ENCODE measurements at places on chromosomes 7 and 10.

GRCh38 chr7:134926396-134926795, 59.9 kb upstream of the AGBL3 start:
- no peak overlapping the region for H3K4me3 ChIP-seq
- H3K4me1 ChIP-seq = no peaks in the 10 kb centered on the region
- no peak for DNase-seq
- no peak overlapping the region for H3K27ac ChIP-seq

DNA sequence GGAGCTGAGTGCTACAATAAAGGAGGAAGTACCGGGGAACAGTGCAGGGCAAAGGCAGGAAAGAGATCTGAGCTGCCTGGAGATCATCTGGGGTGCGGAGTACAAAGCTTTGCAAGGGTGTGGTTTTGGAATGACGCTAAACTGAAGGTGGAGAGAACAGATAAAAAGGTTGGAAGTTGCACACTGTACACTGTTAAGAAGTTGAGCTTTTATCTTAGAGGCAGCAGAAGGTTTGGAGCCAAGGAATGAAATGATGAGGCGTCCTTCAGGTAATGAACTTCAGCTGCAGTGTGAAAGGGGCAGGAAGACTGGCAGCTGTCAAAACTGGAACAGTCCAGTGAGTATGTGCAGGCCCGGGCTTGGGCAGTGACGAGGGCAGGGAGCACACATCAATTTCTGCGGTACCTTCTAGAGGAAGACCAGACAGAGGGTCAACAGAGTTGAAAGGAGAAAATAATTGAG, 7.2 kb upstream of the ANKRD61 start:
- H3K27ac ChIP-seq = peak overlapping the region; percentile 9
- no peak for DNase-seq
- H3K4me1 ChIP-seq = peaks cover 20% of the 10 kb centered on the region
- no peak overlapping the region for H3K4me3 ChIP-seq
- H3K36me3 ChIP-seq = peaks cover 2% of the 10 kb centered on the region
- H3K27me3 ChIP-seq = no peaks in the 10 kb centered on the region

DNA sequence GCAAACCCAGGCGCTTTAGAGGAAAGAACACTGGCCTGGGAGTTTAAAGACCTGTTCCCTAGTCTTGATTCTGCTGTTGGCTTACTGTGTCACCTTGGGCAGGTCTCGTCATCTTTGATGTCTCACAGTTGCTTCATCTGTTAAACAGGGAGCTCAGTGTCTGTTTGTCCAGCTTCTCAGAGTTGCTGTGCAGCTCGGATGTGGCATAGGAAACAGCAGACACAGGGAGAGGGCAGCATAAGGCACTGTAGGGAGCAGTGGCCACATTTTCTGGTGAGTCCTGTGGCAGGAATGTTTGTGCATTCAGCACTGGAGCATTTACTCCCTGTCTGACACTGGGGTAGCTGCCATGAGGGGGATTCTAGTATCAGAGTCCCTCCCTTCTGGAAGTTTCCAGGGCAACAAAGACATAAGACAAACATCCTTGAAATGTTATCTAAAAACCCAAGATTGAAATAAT, 2.0 kb downstream of the REPIN1 start:
- peaks cover 17% of the 10 kb centered on the region for H3K4me1 ChIP-seq
- H3K4me3 ChIP-seq = no peak overlapping the region
- peak overlapping the region; percentile 99 for H3K27ac ChIP-seq
- DNase-seq = no peak

- H3K27me3 ChIP-seq = no peaks in the 10 kb centered on the region
- peaks cover 2% of the 10 kb centered on the region for H3K36me3 ChIP-seq
- H3K4me3 ChIP-seq = peak overlapping the region; percentile 66
- H3K27ac ChIP-seq = peak overlapping the region; percentile 73
These were observed 436.8 kb upstream of the GALNT17 start for GRCh38 chr7:70694971-70695794.

GRCh38 chr7:22444181-22444971, 55.6 kb downstream of the STEAP1B start:
- DNase-seq = no peak
- H3K4me1 ChIP-seq = peaks cover 10% of the 10 kb centered on the region
- H3K27ac ChIP-seq = peak overlapping the region; percentile 53
- no peaks in the 10 kb centered on the region for H3K36me3 ChIP-seq

DNA sequence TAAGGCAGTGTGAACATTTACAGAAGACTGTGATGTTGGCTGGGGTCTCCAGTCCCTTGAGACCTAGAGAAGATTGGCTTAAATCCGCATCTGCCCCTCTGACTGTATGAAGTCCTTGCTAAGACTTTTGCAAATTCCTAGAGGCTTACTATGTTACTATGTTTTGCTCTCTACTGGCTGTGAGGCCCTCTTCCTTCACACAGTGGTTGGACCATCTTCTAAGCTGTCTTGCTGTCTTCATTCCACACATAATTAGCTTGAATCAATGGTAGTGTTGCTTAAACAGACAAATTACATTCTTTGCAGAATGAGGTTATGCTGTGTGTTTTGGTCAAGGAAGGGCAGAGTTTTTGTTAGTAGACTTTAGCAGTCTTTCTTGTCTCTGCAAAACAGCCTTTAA, 658.0 kb downstream of the TYW1 start:
- H3K27ac ChIP-seq = no peak overlapping the region
- no peaks in the 10 kb centered on the region for H3K4me1 ChIP-seq
- no peak for DNase-seq
- H3K36me3 ChIP-seq = no peaks in the 10 kb centered on the region
- no peak overlapping the region for H3K4me3 ChIP-seq
- H3K27me3 ChIP-seq = no peaks in the 10 kb centered on the region

GRCh38 chr10:59718257-59718656, 8.6 kb upstream of the SLC16A9 start:
- no peaks in the 10 kb centered on the region for H3K27me3 ChIP-seq
- no peak for DNase-seq
- H3K4me3 ChIP-seq = no peak overlapping the region
- no peak overlapping the region for H3K27ac ChIP-seq
- no peaks in the 10 kb centered on the region for H3K4me1 ChIP-seq

GRCh38 chr7:471866-472639, 47.6 kb downstream of the PDGFA start:
- peaks cover 21% of the 10 kb centered on the region for H3K4me1 ChIP-seq
- H3K4me3 ChIP-seq = no peak overlapping the region
- DNase-seq = no peak
- no peak overlapping the region for H3K27ac ChIP-seq

- no peak overlapping the region for H3K4me3 ChIP-seq
- no peaks in the 10 kb centered on the region for H3K4me1 ChIP-seq
- no peaks in the 10 kb centered on the region for H3K27me3 ChIP-seq
These were observed 266.7 kb upstream of the KLF6 start for GRCh38 chr10:4051641-4052151.

GRCh38 chr10:8852546-8852945, 798.1 kb downstream of the GATA3 start:
- DNase-seq = no peak
- H3K4me1 ChIP-seq = no peaks in the 10 kb centered on the region
- no peak overlapping the region for H3K27ac ChIP-seq

DNA sequence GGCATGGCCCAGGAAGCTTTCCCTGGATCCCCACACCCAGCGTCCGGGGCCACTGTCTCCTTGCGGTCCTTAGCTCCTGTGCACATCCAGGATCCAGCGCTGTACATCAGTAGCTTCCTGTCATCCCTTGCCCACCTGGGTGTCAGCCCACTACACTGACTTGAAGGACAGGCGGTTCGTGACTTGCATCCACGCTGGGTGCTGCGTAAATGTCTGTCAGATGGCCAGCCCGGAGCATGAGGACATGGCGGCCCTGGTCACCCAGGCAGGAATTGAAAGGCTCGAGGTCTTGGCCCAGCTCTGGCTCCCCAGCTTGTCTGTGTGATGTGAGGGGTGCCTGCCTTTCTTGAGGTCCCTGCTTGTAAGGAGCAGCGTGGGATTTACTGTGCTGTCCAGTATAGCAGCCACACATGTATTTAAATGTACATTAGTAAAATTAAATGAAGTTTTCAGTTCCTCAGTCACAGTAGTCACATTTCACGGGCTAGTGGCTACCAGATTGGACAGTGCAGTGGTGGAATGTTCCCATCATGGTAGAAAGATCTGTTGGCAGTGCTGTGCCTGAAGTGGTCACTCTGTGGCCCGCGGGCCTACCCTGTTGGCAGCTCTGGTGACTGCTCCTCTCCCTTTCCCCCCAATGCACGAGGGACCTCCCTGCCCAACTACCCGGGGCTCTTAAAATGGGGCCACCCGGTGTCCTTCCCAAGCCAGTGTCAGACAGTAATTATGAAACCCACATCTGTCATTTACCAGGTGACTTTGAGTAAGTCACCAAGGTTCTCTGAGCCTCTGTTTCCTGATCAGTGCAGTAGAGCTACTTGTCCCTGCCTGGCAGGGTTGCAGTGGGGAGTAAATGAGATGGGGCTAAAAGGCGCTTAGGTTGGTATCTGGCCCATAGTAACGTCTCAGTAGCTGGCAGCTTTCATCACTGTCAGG, 97.8 kb upstream of the PPIF start:
- no peak for DNase-seq
- no peaks in the 10 kb centered on the region for H3K36me3 ChIP-seq
- H3K4me3 ChIP-seq = no peak overlapping the region
- H3K27me3 ChIP-seq = no peaks in the 10 kb centered on the region
- no peaks in the 10 kb centered on the region for H3K4me1 ChIP-seq
- no peak overlapping the region for H3K27ac ChIP-seq

DNA sequence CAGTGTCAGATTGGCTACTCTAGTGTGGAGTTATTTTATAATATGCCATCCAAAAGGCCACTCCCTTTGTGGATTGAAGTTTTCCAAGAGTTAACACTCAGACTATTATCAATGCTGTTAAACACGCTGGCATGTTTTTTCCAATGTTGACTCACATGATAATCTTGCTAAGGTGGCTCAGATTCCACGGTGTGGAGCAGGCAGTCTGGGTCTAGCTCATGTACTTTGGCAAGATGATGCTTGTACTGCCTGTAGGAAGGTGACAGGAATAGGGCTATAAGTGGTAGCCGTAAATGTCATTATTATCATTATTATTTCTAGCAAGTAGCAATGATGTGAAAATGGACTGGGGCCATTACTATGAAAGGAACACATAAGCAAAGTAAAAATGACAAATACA, 79.4 kb upstream of the TBX20 start:
- no peaks in the 10 kb centered on the region for H3K36me3 ChIP-seq
- H3K4me3 ChIP-seq = no peak overlapping the region
- no peak for DNase-seq
- H3K4me1 ChIP-seq = no peaks in the 10 kb centered on the region
- no peak overlapping the region for H3K27ac ChIP-seq

DNA sequence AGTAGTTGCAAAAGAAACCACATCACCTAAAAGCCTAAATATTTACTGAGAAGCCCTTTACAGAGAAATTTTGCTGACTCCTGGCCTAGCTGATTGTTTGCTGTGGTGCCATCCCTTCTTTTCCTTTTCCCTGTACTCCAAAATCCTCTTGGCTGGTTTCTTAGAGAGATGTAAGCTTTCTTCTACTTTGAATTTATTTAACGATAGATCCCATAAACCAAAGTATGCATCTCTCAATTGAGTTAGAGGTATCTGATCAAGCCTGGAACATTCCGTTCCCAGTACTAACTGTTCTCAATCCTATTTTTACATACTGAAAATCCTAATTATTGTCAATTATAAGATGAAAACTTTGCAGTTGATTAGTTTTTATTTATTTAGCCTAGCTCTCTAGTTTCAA, 6.3 kb downstream of the TMEM60 start:
- H3K27me3 ChIP-seq = no peaks in the 10 kb centered on the region
- peaks cover 13% of the 10 kb centered on the region for H3K4me1 ChIP-seq
- no peak overlapping the region for H3K4me3 ChIP-seq
- H3K27ac ChIP-seq = no peak overlapping the region
- no peaks in the 10 kb centered on the region for H3K36me3 ChIP-seq

GRCh38 chr7:99096124-99096887, 47.6 kb downstream of the SMURF1 start:
- no peaks in the 10 kb centered on the region for H3K36me3 ChIP-seq
- H3K4me3 ChIP-seq = no peak overlapping the region
- peak overlapping the region; percentile 79 for H3K27ac ChIP-seq
- peaks cover 32% of the 10 kb centered on the region for H3K4me1 ChIP-seq
- DNase-seq = no peak

DNA sequence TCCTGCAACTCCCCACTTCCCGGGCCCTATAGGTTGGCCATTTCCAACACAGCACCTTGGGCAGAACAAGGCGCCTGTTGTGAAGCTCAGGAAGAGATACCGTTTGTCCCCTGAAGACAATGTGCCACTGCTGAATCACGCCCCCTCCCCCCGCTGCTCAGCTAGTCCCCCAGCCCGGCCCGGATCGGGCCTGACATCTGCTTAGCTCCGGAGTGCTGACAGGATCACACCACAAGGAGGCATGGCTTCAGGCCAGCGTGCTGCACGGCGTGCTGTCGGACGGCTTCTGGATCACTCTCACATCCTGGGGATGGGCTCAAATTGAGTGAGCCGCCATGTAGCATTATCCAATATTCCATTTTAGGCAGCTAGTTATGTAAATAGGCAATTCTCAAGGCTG, 62.1 kb upstream of the EFCAB10 start:
- peaks cover 1% of the 10 kb centered on the region for H3K4me1 ChIP-seq
- H3K4me3 ChIP-seq = no peak overlapping the region
- H3K27ac ChIP-seq = no peak overlapping the region
- DNase-seq = no peak
- H3K27me3 ChIP-seq = no peaks in the 10 kb centered on the region

GRCh38 chr10:72297281-72297804, 23.6 kb downstream of the DDIT4 start:
- no peak for DNase-seq
- H3K4me1 ChIP-seq = peaks cover 20% of the 10 kb centered on the region
- H3K27ac ChIP-seq = peak overlapping the region; percentile 99
- no peaks in the 10 kb centered on the region for H3K27me3 ChIP-seq
- H3K36me3 ChIP-seq = no peaks in the 10 kb centered on the region
- peak overlapping the region; percentile 55 for H3K4me3 ChIP-seq

DNA sequence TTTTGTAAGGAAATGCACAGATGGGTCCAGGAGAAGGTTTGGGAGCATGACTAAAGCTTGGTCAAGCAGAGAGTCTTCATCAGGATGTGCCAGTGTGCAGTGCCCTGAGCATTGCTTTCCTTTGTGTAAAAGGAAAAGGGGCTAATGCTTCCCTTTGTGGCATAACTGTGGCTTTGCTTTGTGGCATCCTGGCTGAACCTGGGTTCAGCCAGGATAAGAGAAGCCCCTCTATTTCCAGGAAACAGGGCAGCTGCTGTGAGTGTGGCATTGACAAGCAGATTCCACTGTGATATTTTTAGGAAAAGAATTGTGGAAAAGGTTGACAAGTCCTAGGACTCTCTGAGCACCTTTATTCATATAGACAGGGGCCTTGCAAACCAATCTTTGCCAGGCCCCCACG, 193.4 kb upstream of the CXCL12 start:
- no peak overlapping the region for H3K4me3 ChIP-seq
- no peak for DNase-seq
- no peaks in the 10 kb centered on the region for H3K4me1 ChIP-seq
- H3K27me3 ChIP-seq = no peaks in the 10 kb centered on the region
- no peaks in the 10 kb centered on the region for H3K36me3 ChIP-seq
- no peak overlapping the region for H3K27ac ChIP-seq
